ENCODE measurements at places on chromosomes 2 and 18. TPM values are rescaled to one million over a fixed set of nuclear protein-coding genes. Genes with fewer than 3 reads are reported as not detected.

The ASPRV1 gene
- total RNA-seq = 0.99 TPM

The GALR1 gene
- total RNA-seq = not detected

The CCDC141 gene
- 14.6 TPM for total RNA-seq

The BOLL gene
- total RNA-seq = not detected

The LHCGR gene
- not detected for total RNA-seq

The DSC3 gene
- not detected for total RNA-seq

The EMILIN1 gene
- total RNA-seq = 0.64 TPM

The UGT1A8 gene
- not detected for total RNA-seq

The RNF125 gene
- total RNA-seq = 35.6 TPM

GRCh38 chr2:183474912-183475695 lies 350.9 kb downstream of the NUP35 start:
- DNase-seq = no peak

GRCh38 chr18:30625961-30626360 lies 416.6 kb downstream of the DSC3 start:
- no peak for DNase-seq

DNA sequence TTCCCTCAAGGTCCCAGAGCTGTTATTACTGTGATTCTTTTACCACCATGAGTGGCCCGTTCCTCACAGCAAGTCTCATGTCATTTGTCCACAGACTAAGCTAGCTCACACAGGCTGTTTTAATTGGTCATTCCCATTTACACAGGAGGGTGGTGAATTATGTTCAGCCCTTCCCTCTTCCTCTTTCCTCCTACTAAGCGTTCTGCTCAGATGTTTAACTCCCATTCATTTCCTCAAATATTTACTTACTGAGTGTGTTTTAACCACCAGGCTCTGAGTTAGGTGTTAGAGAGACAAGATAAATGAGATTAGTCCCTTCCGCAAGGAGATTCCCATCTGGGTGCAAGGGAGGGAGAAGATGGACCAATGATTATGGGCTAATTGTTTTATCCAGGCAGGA lies 403.6 kb upstream of the ACVR2A start:
- DNase-seq = no peak

GRCh38 chr2:97831121-97831520 lies 117.7 kb downstream of the ZAP70 start:
- DNase-seq = no peak

DNA sequence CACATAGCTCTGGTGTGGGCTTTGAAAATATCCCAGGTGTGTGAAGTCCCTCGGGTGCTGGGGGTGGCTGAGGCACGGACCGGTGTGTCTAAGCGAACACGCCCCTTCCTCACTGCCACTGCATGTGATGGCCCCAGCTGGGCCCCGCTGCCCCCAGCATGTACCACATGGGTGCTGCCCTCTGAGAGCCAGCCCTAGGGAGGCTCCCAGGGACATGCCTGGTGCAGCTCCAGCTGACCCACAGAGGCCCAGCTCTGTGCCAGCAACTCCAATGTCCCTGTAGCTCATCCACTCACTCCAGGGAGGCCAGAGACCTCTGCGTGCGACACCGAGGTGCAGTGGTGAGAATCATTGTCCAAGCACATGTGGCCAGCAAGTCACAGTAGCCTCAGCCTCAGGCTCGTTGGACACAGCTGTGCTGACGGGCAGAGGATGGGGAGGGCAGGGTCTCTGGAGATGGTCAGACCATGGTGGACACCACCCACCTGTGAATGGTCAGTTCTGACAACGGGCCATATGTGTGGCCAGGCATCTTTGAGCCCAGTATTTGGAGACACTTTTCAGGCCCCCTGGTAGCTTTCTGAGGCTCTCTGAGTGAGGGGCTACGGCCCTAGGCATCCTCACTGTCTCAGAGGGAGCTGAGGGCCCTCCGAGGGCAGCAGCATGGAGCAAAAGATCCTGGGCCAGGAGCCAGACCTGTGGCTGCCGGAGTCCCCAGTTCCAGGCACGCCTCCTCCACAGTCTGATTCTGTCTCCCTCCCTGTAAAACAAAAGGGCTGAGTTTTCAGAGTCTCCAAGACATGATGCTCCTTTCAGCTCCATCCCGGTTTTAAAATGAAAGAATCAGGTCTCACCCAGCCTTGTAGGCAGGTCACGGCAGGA lies 220.7 kb downstream of the NDUFA10 start:
- DNase-seq = no peak

DNA sequence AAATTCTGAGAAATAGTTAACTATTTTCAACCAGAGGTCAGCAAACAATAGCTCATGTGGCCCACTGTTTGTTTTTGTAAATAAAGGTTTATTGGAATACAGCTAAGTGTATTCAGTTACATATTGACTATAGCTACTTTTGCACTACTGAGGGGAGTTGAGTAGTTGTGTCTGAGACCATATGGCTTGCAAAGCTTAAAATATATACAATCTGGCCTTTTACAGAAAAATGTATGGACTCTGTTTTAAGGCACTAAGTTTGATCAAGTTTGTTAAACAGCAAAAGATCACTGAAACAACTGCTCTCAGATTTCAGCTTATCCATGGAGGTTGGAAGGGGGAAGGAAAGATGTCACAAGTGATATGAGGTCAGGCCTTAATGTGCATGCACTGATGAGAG lies 667.1 kb downstream of the CNTNAP5 start:
- no peak for DNase-seq

GRCh38 chr2:239936838-239937581 lies 88.1 kb downstream of the NDUFA10 start:
- no peak for DNase-seq

- DNase-seq = no peak
These were observed 315.1 kb downstream of the RDH14 start for GRCh38 chr2:18245375-18245774.

DNA sequence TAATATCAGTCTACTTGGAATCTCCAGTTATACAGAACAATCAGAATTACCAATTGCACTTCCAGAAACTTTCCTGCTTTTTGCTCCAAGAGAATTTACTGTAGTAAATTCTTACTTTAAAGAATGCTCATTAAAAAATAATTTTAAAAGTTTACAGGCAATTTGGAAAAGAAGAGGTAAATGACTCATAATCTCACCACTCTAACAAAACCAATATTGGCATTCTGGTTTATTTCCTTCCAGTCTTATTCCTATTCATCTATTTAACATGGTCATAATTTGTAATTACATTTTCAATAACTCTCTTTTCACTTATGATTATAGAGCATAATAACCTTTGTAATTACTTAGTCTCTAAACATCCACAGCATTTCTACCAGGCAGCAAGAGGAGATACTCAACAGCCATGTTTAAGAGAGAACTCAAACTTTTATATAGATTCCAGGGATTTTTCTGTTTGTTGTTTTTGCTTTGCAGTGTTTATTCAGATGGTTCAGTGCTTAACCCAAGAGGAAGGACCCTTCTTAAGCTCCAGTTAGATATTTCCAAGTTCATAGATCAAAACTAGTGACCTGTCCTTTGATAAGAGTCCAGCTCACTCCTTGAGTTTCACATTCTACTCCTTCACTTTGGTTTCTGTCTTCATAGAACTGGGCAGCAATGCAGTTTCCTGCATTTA lies 464.7 kb downstream of the TXNL1 start:
- DNase-seq = no peak

GRCh38 chr2:27471961-27472360 lies 17.6 kb downstream of the IFT172 start:
- DNase-seq = no peak

DNA sequence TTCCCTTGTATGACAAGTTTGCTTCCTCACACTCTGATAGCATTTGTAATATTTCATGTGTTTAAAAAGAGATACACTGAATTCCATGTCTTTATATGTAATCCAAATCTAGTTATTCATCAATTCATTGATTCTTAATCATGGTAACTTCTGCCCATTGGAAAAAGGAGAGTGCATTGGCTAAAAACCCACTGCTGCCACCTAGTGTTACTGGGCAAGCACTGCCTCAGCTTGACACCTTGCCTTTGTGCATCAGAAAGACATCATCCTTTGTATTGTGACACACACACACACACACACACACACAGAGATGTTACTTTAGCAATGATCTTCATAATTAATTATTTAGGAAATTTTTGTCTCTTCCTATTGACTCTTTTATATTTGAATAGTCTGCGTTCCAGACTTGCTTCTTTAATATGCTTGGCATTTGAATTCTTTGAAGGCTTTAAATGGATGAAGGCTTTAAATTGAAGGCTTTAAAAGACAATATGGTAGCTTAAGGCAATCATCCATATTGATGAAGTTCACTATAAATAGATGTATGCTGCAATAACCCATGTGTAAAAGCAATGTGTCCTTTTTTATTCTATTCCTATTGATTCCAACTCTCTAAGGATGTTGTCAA lies 414.2 kb upstream of the CHST9 start:
- peak; percentile 45 for DNase-seq

- DNase-seq = no peak
These were observed 50.5 kb downstream of the ZNF532 start for GRCh38 chr18:58915006-58915799.

GRCh38 chr18:41745166-41746049 lies 209.6 kb upstream of the PIK3C3 start:
- DNase-seq = peak; percentile 7

DNA sequence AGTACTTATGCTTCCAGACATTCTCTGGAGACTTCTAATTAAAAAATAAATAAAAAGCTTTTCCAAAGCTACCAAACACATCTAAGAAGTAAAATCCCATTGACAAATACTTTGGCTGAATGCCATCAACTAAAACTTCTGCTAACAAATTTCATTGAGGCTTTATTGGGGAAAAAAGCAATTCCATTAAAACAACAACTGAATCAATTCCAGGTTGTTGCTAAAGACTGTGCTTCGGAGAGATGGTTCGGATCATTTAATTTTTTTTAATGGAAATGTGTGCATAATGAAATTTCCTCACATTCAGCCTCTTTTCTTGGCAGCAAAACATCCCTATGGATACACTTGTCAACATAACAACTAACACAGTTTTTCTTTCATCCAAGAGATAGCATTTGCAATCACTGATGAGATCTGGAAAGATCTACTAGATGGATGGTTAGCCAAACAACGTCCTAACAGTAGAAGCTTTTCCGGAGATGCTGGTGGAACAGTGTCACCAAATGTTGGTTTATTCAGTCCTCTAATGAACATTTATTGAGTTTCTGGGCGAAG lies 446.1 kb upstream of the FAM98A start:
- DNase-seq = no peak

DNA sequence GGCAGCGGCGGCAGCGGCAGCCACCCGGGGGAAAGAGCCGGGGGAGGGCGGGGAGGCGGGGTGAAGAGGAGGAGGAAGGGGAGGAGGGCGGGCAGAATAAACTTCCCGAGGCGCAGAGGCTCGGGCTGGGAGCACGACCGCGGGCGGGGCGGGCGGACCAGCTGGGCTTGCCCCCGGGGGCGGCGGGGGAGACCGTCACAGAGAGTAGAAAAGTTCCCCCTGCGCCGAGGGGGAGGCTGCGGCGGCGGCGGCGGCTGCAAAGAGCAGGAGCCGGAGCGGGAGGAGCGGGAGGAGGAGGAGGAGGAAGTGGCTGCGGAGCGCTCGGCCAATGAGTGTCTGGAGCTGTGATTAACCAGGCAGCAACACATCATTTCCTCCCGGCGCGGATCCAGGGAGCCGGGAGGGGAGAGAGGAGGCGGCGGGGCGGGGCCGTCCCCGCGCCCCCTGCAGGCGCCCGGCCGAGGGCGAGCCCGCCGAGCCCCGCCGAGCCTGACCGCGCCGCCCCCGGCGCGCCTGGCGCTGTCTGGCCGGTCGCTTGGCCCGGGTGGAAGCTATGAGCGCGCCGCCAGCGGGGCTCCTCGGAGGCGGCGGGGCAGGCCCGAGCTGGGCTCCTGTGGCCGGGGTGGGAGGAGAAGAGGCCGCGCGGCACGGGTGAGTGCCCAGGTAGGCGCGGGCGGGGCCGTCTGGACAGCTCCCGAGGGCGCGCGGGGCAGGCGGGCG lies at the start of gene ACVR1:
Gene ACVR1 (minus strand): TSS at position 265 of the 720 bp plus-strand sequence. CDS start 76,837 bp downstream, outside the sequence.
- DNase-seq = peak; percentile 89

DNA sequence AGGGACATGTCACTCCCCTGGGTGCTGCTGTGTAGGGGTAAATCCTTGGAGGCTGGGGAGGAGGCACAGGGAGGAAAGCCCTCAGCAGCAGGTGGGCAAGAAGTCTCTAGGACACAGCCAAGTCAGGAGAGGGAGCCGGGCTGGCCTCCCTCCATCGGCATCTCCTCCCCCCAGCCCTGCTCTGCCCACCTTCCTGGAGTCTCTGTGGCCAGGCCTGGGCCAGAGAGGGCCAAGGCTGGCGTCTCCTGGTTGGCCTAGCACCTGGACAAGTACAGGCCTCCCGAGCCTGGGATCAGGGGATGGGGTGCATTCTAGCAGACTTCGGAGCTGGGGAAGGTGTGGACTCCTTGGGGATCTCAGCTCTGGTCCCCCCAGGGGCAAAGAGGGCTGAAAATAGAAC lies 1.8 kb downstream of the SPEG start:
- DNase-seq = no peak

DNA sequence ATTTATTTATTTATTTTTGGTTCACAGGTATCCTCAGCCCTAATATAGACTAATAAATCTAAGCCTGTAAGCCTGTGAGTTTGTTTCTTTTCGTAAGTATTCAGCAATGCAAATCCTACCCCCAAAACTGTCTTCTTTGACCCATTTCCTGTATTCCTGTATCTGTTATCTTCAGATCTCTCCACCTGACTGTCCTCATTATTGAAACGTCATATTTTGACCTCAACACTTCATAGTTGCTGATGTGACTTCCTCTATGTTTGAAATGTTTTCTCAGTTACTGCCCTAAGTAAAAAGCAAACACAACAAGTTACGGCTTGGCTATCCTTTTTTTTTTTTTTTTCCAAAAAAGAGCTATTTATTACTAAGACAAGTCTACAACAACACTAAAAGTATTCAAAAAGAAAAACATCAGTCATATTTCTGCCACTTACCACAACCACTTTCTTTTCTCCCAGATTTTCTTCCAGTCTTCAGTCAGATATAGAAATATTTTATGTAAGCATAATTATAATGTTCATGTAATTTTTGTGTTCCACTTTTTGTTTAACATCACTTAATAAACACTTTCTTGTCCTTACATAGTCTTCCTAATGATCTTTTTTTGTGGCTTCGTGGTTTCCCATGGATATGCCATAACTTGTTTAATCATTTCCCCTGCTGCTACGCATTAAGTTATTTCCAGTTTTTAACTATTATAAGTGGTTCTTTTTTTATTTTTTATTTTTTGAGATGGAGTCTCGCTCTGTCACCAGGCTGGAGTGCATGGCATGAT lies 45.0 kb upstream of the EML4 start:
- no peak for DNase-seq

- DNase-seq = no peak
These were observed 4.4 kb upstream of the RNF103 start for GRCh38 chr2:86628091-86628522.

- no peak for DNase-seq
These were observed 94.5 kb downstream of the KCNF1 start for GRCh38 chr2:11006191-11006590.
